Stimulated activated CD4-positive, alpha-beta T cell treated with anti-CD3 and anti-CD28 coated beads, Interleukin-15, amount 100 ng/mL, for 24 hours (primary cell): ENCODE measurements at places on chromosomes 2 and 18.
A peak's percentile ranks its signal among the peaks of the same experiment; 100 is the strongest.

- peak; percentile 34 for DNase-seq
Measured at GRCh38 chr2:160353166-160353565, 140.4 kb downstream of the RBMS1 start.

DNA sequence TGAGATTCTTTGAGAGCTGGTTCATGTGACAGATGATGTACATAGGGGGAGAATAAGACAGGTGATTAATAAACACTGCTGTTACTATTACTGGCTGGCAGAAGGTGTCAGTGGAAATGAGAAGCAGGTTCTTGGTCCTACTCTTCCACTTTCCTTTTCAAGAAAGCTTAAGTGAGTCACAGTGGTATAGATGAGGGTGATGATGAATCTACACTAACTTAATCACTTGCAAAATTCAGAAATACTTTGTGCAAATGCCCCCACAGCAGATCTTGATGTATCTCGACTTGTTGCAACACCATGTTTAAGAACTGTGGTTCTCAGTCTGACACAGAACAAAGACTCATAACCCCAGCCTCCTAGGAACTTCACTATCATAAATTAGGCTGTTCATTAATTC lies 35.9 kb upstream of the MGAT5 start:
- peak; percentile 39 for DNase-seq

- no peak for DNase-seq
Measured at GRCh38 chr2:131590896-131591295, 63.2 kb downstream of the CCDC74A start.

DNA sequence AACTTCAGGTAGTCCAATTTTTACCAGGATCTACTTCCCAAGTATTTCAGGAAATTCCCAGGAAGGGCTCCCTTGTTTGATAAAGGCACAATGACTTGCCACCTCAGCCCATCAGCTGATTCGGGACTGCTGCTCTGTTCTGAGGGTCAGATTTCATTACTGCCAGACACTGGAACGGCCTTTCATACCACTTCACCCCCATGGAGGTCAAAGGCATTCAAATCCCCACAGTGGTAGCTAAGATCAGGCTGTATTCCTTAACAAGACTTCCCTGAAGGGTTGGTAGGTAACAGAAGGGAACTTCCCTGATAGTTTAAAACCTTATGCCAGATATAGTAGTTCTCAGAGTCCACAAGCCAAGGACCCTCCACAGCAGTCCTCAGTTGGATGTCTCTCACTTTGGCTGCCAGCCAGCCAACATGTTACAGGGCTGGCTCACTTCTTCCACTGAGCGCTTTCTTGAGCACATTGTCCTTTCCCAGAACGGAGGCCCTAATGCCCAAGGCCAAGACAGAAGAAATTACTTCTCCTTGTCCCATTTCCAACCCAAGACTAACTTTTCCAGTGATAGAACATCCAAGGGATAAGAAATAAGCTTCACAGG lies 40.0 kb upstream of the GLS start:
- DNase-seq = no peak

DNA sequence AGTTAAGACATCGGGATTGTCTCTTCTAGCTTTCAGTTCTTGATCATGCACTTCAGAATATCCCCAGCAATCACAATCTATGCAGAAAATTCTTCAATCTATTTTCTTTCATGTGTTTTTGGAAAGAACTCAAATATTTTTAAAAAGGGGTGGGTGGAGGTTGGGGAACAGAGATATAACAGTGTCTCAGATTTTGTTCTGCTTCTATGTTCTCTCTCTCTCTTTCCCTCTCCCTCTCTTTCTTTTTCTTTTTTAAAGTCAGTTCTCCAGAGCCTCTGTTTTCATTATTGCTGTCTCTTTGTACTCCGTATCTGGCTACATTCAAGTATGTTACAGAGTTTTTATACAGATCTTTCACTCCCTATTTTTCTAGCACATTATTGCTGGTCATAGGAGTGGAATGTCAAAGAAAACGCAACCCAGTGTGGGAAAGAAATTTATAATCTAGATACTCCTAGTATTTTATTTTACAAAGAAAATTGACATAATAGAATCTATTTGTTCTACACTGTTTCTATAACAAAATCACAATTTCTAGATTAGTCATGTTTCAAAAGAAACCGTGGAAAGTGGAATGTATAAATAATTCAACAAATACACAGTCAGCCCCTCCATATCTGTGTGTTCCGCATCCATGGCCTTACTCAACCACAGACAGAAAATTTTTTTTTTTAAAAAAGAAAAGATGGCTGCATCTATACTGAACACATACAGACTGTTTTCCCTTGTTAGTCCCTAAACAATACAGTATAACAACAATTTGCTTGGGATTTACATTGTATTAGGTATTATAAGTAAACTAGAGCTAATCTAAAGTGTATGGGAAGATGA lies 11.2 kb upstream of the NEMP2 start:
- DNase-seq = no peak

GRCh38 chr2:76320716-76321115 lies 610.0 kb upstream of the GCFC2 start:
- no peak for DNase-seq

DNA sequence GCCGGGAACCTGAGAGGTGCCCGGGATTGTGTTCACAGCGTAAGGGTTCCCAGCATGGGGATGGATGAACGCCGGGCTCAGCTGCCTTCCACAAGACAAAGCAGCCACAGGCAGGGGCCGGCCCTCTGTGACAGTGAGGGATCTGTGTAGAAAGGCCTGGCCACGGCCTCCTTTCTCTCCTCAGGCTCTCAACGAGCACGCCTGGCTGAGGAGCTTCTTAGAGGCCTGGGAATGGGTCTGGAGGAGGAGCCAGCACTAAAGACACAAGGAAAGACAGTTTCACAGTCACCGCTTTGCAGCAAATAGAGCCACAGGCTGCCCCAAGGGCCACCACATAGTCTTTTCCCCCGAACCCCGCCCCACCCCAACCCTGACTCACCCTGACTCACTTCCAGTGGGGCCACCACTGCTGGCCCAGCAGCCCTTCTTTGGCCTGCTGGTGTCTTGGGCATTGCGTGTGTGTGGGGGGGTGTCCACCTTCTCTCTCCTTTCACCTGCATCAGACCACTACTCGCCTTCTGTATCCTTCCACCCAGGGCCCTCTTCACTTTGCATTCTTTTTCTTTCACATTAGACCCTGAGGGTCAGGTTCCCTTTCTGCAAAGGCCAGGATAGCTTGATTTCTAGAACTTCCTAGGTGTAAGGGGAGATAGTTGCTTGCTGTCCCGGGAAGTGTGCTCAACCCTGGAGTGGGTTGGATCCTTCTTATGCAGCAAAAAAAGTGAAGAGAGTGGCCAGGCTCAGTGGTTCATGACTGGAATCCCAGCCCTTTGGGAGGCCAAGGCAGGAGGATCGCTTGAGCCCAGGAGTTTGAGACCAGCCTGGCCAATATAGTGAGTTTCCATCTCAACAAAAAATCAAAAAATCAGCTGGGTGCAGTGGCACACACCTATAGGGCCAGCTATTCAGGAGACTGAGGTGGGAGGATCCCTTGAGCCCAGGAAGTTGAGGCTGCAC lies 19.3 kb upstream of the HPCAL1 start:
- peak; percentile 26 for DNase-seq

DNA sequence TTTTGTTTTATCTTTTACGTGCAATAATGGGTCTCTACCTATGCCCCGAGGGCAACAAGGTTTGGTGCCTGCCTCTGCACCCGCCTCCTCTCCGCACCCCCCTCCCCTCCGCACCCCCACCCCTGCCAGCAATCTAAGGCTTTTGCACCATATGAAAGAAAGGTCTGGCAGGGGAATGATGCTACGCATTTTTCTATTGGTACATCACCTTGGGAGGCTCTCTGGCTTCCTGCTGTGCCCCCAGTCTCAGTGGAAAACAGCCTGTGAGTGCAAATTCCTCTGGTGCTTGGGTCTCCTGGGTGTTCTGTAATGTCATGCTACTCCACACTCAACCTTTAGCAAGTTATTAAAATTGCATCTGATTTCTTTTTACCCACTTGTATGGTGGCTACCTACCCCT lies 161.3 kb upstream of the SMAD7 start:
- DNase-seq = no peak

- no peak for DNase-seq
Measured at GRCh38 chr18:68984342-68984741, 186.5 kb downstream of the CCDC102B start.

- no peak for DNase-seq
Measured at GRCh38 chr2:205020673-205021072, 475.4 kb downstream of the PARD3B start.

DNA sequence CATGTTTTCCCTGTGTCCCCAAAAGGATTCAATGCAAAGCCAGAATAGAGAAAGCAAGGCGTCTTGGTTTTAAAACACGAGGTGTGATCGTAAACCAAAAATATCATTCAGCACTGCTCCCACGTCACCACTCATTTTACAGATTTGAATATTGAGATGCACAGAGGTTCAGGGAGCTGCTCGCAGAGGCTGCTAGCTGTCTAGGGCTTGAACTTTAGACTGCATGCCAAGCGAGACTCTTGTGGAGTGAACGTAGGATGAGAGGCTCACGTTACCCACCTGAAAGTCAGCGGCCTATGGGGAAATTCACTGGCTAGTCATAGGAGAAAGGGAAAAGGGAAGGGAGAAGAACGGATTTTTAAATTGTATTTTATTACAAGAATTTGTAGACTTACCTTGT lies 130.1 kb downstream of the MBP start:
- DNase-seq = no peak

- no peak for DNase-seq
Measured at GRCh38 chr18:47949202-47949601, 18.7 kb upstream of the SMAD2 start.

DNA sequence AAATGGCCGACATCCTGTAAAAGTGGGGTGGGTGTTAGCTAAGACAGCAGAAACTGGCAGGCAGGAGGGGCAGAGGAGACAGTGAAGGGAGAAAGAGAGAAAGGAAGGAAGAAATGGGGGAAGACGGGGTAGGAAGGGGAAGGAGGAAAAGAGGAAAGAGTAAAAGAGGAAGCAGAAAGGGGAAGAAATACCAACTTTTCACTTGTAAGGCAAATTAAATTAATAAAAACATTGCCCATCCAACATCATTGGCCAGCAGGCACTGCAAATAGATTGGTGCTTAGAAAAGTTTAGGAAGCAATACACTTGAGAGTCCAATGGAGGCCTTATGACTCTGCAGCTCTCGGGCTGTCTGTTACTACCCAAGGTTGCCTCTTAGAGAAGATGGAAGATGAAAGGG lies 116.7 kb downstream of the TNS1 start:
- no peak for DNase-seq

GRCh38 chr2:229714736-229715541 lies 584 bp upstream of the DNER start:
- DNase-seq = peak; percentile 53

GRCh38 chr2:120262761-120263428 lies 10.2 kb downstream of the RALB start:
- DNase-seq = no peak

GRCh38 chr18:13220361-13220991 lies 1.9 kb downstream of the LDLRAD4 start:
- DNase-seq = no peak

DNA sequence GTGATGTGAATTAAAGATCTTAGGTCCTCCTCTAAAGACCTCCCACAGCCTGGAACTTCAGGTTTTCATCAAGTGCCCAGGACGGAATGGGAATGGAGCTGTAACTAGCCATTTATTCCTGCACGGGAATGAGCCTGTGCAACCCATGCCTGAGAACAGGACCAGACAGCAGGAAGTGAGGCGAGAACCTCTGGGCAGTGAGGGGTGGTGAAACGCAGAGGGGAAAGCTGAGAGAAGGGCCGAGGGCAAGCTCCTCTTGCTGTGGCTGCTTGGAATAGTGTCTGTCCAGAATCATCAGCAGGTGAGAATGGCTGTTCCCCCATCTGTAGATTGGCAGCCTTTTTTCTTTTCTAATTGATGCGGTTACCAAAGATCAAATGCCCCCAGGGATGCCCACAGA lies 4.8 kb upstream of the RALB start:
- no peak for DNase-seq

DNA sequence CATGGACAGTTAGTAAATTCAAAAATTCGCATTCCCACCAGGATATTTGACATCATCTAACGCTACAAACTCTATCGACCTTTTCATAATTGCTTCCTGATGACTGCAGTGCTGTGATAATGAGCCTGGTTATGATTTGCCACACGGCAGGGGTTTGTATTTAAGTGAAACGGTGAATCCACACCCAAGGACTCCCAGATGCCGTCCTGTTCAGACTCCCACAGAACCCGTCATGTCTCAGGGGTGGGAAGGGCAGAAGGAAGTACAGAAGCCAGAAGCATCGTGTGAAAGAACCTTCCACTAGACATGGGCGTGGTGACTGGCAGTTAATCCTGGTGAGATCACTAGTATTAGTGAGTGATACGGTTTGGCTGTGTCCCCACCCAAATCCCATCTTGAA lies 91.2 kb upstream of the TMEM18 start:
- no peak for DNase-seq

GRCh38 chr2:153027533-153027932 lies 309.1 kb downstream of the ARL6IP6 start:
- no peak for DNase-seq

- no peak for DNase-seq
Measured at GRCh38 chr2:22500555-22500935, 884.4 kb upstream of the KLHL29 start.

DNA sequence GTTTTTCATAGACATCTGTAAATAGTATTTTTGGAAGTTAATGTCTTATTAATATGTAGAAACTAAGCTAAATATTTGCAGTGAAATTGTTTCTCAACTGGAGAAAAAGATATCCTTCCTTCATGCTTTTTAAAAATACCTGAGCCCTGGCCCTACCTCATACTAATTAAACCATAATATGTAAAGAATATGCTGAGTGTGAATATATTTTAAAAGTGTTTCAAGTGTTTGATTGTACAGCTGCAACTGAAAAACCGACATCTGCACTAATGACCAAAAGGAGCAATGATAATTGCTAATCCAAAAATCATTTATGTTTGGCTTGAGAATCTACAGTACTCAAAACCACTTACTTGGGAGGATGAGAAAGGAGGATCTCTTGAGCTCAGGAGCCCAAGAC lies 156.7 kb downstream of the MBD5 start:
- DNase-seq = no peak

GRCh38 chr18:24497031-24497754 lies 36.8 kb downstream of the HRH4 start:
- DNase-seq = no peak

DNA sequence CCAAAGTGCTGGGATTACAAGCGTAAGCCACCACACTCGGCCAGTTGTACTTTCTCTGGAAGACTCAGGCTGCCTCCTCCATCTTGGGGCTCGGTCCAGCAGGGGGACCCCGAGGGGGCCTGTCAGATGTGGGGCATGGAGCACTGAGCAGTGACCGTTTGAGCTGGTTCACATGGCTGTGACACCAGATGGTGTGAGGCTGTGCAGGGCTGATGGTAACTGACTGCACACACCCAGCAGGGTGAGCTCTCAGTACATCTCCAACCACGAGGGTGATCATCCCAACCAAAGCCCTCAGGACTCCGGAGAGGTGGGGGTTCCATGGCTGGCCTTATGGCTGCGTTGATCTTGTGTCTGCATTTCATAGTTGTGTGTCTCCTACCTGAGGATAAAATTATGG lies 63.4 kb downstream of the FAM168B start:
- no peak for DNase-seq

DNA sequence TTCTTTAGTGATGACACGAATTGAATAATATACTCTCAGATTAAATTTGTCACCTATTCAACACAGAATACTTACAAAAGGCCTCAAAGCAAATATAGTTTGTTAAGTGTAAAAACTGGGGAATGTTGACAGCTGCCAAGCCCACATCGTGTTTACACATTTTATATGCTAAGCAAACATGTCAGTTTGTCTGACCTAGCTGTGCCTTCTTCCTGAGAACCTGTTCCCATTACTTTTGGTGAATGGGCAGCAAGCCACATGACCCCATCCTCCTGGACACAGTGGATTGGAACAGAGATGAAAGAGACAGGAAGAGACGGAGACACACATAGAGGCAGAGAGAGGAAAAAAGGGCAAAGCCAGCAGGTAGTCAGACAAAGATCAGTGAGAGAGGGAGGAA lies 22.9 kb upstream of the CUL3 start:
- DNase-seq = no peak
